ENCODE measurements at places on chromosomes 2 and 18. TPM values are rescaled to one million over a fixed set of nuclear protein-coding genes. Genes with fewer than 3 reads are reported as not detected.

GRCh38 chr2:101516349-101516748 is 41.4 kb upstream of the RFX8 start:
- DNase-seq: no peak
- no peaks in the 10 kb centered on the region for H3K36me3 ChIP-seq
- H3K27me3 ChIP-seq: no peaks in the 10 kb centered on the region
- H3K4me3 ChIP-seq: no peak overlapping the region
- peaks cover 46% of the 10 kb centered on the region for H3K4me1 ChIP-seq

GRCh38 chr2:36587556-36587955 is 10.4 kb downstream of the FEZ2 start:
- H3K36me3 ChIP-seq: peaks cover 34% of the 10 kb centered on the region
- no peak overlapping the region for H3K4me3 ChIP-seq
- no peaks in the 10 kb centered on the region for H3K4me1 ChIP-seq
- no peak overlapping the region for H3K27ac ChIP-seq
- H3K27me3 ChIP-seq: no peaks in the 10 kb centered on the region

The MOGAT1 gene
- total RNA-seq: not detected

The QPCT gene
- 23.1 TPM for total RNA-seq

DNA sequence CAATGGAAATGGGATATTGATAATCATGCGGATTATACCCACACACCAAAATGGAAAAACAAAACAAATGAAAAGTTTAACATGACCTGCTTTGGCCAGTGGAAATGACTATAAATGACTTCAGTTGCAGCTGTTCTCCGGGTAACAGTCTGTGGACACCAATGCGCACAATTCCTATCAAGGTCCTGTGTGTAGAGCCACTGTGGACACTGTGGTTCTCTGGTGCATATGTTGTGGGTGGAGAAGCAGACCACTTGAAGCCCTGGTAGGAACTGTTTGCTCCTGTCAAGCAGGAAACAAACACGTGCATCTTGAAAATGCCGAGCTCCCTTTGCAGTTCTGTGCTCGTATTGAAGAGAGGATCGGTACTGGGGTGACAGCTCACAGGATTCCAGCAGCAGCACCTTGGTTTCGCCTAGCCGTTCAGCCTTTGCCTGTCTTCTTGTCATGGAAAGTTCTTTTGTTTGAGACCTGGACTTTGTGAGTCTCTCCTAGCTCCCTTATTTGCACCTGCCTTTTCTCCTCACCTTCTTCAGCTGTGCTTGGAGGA is 32.9 kb downstream of the NCK2 start:
- H3K27ac ChIP-seq: no peak overlapping the region
- H3K36me3 ChIP-seq: no peaks in the 10 kb centered on the region
- DNase-seq: no peak
- no peak overlapping the region for H3K4me3 ChIP-seq
- no peaks in the 10 kb centered on the region for H3K4me1 ChIP-seq

DNA sequence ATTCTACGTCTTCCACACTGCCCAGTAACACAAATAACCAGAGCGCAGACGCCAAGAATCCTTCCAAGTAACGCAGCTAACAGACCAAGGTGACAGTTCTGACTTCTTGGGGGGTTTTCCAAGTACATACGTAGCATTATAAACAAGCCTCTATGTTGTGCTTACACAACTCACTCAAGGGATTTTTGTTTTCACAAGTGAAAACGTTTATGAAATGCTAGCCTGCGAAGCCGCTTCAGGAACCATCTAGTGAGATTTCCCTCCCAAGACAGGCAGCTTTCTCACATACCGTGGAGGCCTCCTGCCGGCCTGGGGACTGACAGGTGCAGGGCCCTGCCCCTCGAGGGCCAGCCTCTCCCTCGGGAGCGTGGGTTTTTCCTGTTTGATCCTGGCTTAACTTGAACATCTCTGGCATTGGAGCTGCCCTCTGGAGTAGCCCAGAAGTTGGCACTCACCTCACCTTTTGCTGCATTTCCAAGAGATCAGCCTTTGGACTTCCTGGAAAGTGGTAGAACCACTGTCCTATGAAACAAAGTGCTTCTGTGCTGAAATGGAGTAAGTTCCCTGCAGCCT is 151.1 kb downstream of the MBP start:
- H3K4me1 ChIP-seq: no peaks in the 10 kb centered on the region
- no peak for DNase-seq
- H3K27ac ChIP-seq: no peak overlapping the region
- H3K27me3 ChIP-seq: peaks cover under 1% of the 10 kb centered on the region
- no peak overlapping the region for H3K4me3 ChIP-seq

- H3K4me3 ChIP-seq: no peak overlapping the region
- no peaks in the 10 kb centered on the region for H3K36me3 ChIP-seq
- H3K27me3 ChIP-seq: no peaks in the 10 kb centered on the region
- H3K4me1 ChIP-seq: peaks cover 4% of the 10 kb centered on the region
- no peak for DNase-seq
- H3K27ac ChIP-seq: no peak overlapping the region
Observed at GRCh38 chr2:158407031-158407430, 49.5 kb downstream of the CCDC148 start.

GRCh38 chr2:238483656-238484055 is 56.9 kb downstream of the ASB1 start:
- H3K27me3 ChIP-seq: no peaks in the 10 kb centered on the region
- H3K36me3 ChIP-seq: no peaks in the 10 kb centered on the region
- no peak overlapping the region for H3K4me3 ChIP-seq
- H3K27ac ChIP-seq: no peak overlapping the region

DNA sequence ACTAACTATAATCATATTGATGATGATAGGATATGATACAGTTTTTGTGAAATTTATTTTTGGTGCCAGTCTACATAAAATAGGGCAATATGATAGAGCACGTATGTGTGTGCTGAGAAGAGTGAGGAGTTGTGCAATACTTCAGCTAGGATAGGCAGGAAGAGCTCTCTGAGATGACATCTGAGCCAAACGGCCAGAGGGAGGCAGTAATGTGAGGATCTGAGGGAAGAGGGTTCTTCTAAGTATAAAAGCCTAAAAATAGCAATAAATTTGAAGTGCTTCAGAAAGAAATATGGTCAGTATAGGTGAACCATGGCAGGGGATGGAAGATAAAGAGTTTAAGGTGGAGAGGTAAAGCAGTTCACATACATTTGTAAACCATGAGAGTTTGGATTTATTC is 102.5 kb downstream of the OLA1 start:
- no peak overlapping the region for H3K27ac ChIP-seq
- H3K4me1 ChIP-seq: no peaks in the 10 kb centered on the region
- no peaks in the 10 kb centered on the region for H3K27me3 ChIP-seq
- no peak overlapping the region for H3K4me3 ChIP-seq
- no peaks in the 10 kb centered on the region for H3K36me3 ChIP-seq

The RGPD8 gene
- 11.6 TPM for total RNA-seq

GRCh38 chr2:67289921-67290371 is 107.2 kb upstream of the ETAA1 start:
- no peaks in the 10 kb centered on the region for H3K27me3 ChIP-seq
- peaks cover 13% of the 10 kb centered on the region for H3K4me1 ChIP-seq
- H3K27ac ChIP-seq: peak overlapping the region; percentile 82
- H3K36me3 ChIP-seq: no peaks in the 10 kb centered on the region
- DNase-seq: peak; percentile 95

The FBXO11 gene
- total RNA-seq: 70.8 TPM

The ZDBF2 gene
- total RNA-seq: 43.6 TPM

DNA sequence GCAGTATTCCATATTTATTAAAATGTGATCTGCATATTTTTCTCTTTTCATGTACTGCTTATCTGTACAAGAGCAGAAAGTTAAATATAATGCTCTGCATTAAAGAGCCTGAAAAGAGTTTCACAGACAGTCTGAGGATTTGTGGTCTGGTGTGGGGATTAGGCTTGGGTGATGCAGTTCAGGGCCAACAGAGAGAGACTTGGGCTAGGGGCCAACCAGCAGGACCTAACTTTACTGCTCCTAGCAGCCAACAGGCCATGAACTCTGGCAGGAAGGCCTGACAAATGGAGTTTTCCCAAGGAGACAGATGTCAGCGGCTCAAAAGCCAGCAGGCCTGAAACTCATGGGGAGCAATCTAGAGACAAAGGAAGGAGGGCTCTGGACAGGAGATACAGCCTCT is 169.6 kb downstream of the LRRTM1 start:
- H3K27ac ChIP-seq: no peak overlapping the region
- H3K4me3 ChIP-seq: no peak overlapping the region
- H3K27me3 ChIP-seq: no peaks in the 10 kb centered on the region
- no peaks in the 10 kb centered on the region for H3K4me1 ChIP-seq
- no peak for DNase-seq

The LIMS3 gene
- 3.2 TPM for total RNA-seq

The ALPP gene
- 0.32 TPM for total RNA-seq

- no peaks in the 10 kb centered on the region for H3K36me3 ChIP-seq
- H3K4me1 ChIP-seq: peaks cover 4% of the 10 kb centered on the region
- no peak overlapping the region for H3K4me3 ChIP-seq
- H3K27ac ChIP-seq: no peak overlapping the region
- no peaks in the 10 kb centered on the region for H3K27me3 ChIP-seq
Observed at GRCh38 chr2:231557571-231558217, 27.4 kb upstream of the NMUR1 start.

DNA sequence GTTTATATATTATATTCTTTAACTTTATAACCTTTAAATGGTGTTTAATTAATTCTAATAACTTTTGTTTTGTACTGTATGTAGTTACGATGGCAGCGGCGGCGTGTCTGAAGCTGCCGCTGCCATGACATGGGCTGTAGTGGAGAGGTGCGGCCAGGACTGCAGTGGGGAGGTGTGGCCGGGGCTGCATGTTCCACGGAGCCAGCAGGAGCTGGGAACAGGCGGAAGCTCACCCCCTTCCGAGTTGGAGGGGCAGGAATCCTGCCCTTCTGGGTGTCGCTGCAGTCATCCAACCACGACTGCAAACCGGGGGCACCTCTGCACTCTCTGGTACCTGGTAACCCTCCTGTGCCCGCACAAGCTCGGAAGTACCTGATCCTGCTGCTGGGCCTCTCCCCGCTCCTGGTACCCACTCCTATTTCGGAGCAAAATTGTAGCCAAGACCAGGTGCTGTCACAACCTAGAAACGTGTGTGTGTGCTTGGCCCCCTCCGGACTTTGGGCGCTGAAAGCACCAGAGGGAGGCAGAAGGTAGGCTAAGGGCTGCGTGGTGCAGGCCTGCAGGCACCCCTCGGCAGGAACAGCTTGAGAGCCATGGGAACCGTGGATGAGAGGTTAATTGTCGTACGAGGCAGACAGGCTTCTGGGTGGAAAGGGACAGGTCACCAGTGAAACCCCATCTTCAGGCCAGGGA is 1329.7 kb upstream of the SLC39A10 start:
- DNase-seq: no peak
- no peaks in the 10 kb centered on the region for H3K4me1 ChIP-seq

The CFAP210 gene
- not detected for total RNA-seq

GRCh38 chr18:37218022-37218590 is 347.5 kb downstream of the CELF4 start:
- H3K36me3 ChIP-seq: no peaks in the 10 kb centered on the region
- H3K4me3 ChIP-seq: no peak overlapping the region
- no peaks in the 10 kb centered on the region for H3K27me3 ChIP-seq
- H3K4me1 ChIP-seq: no peaks in the 10 kb centered on the region
- H3K27ac ChIP-seq: no peak overlapping the region

The ZBTB7C gene
- total RNA-seq: 1.4 TPM

The STK17B gene
- 42.6 TPM for total RNA-seq

GRCh38 chr2:12352889-12353288 is 363.8 kb upstream of the TRIB2 start:
- H3K4me3 ChIP-seq: no peak overlapping the region
- no peaks in the 10 kb centered on the region for H3K4me1 ChIP-seq
- no peaks in the 10 kb centered on the region for H3K36me3 ChIP-seq
- H3K27me3 ChIP-seq: no peaks in the 10 kb centered on the region
- DNase-seq: no peak
- H3K27ac ChIP-seq: no peak overlapping the region

The NHEJ1 gene
- total RNA-seq: 10.8 TPM

The MYO5B gene
- 7.2 TPM for total RNA-seq

GRCh38 chr2:232781765-232782164 is 5.4 kb upstream of the KCNJ13 start:
- no peaks in the 10 kb centered on the region for H3K36me3 ChIP-seq
- no peak overlapping the region for H3K4me3 ChIP-seq
- H3K4me1 ChIP-seq: no peaks in the 10 kb centered on the region
- H3K27me3 ChIP-seq: no peaks in the 10 kb centered on the region
- peak; percentile 85 for DNase-seq
- peak overlapping the region; percentile 4 for H3K27ac ChIP-seq

GRCh38 chr2:236945431-236946016 is 140.2 kb upstream of the COPS8 start:
- H3K36me3 ChIP-seq: no peaks in the 10 kb centered on the region
- no peak for DNase-seq
- H3K27ac ChIP-seq: no peak overlapping the region
- peaks cover 2% of the 10 kb centered on the region for H3K27me3 ChIP-seq
- H3K4me1 ChIP-seq: no peaks in the 10 kb centered on the region
- H3K4me3 ChIP-seq: no peak overlapping the region

- DNase-seq: no peak
- no peak overlapping the region for H3K4me3 ChIP-seq
- H3K4me1 ChIP-seq: no peaks in the 10 kb centered on the region
- no peak overlapping the region for H3K27ac ChIP-seq
- no peaks in the 10 kb centered on the region for H3K27me3 ChIP-seq
- H3K36me3 ChIP-seq: no peaks in the 10 kb centered on the region
Observed at GRCh38 chr2:84727315-84727714, 153.6 kb downstream of the TRABD2A start.

The POTEI gene
- 0.50 TPM for total RNA-seq

The GAREM1 gene
- total RNA-seq: 9.0 TPM

The ABHD1 gene
- not detected for total RNA-seq

DNA sequence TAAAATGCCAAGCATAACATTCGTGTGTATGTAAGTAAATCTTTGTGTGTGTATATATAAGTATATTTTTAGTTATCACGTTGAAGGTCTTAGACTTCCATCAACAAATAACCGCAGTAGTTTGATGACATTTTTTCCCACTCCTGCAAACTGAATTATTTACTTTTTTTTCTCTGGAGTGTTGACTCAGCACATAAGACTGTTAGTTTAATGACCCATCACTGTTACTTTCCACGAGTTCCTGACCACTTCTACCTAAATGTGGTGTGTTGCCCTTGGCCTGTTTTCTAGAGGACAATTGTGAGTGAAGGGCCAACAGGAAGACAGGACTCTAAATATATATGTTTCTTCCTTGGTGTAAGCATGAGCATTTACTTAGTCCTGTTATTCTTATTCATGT is 71.3 kb upstream of the TXNDC2 start:
- peak; percentile 94 for DNase-seq
- H3K27me3 ChIP-seq: no peaks in the 10 kb centered on the region
- H3K4me1 ChIP-seq: peaks cover 13% of the 10 kb centered on the region
- peaks cover 5% of the 10 kb centered on the region for H3K36me3 ChIP-seq
- H3K27ac ChIP-seq: peak overlapping the region; percentile 43

- no peak for DNase-seq
- no peak overlapping the region for H3K4me3 ChIP-seq
- H3K27me3 ChIP-seq: no peaks in the 10 kb centered on the region
- no peaks in the 10 kb centered on the region for H3K4me1 ChIP-seq
- no peaks in the 10 kb centered on the region for H3K36me3 ChIP-seq
- no peak overlapping the region for H3K27ac ChIP-seq
Observed at GRCh38 chr2:198161151-198161550, 356.8 kb downstream of the PLCL1 start.
